ENCODE measurements at places on chromosomes 12 and 14. TPM values are rescaled to one million over a fixed set of nuclear protein-coding genes. Genes with fewer than 3 reads are reported as not detected.

- peak; percentile 85 for DNase-seq
These were observed 2.6 kb upstream of the KLRK1 start for GRCh38 chr12:10392394-10392930.

GRCh38 chr14:53571641-53572328 is 384.8 kb downstream of the BMP4 start:
- peak; percentile 47 for DNase-seq

- DNase-seq: no peak
These were observed 281.1 kb upstream of the AMIGO2 start for GRCh38 chr12:47360771-47361388.

Gene GLIPR1L1
- total RNA-seq: not detected

GRCh38 chr12:90030726-90031125 is 322.1 kb upstream of the ATP2B1 start:
- DNase-seq: no peak

DNA sequence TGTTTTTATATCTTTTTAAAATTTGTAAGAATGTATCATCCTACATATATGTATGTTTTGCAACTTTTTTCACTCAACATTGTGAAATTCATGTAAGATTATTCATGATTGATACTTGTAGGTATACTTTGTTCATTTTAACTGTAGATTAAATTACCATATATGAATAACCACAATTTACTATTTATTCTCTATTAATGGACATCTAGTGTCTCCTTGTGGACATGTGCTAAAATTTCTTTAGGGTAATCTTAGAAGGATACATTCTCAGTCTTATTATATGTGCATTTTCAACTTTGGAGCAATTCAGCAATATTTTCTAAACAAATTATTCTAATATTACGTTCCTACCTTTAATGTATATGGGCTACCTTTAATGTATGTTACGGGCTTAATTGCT is 192.4 kb downstream of the FUT8 start:
- no peak for DNase-seq

Gene PROX2
- total RNA-seq: not detected

DNA sequence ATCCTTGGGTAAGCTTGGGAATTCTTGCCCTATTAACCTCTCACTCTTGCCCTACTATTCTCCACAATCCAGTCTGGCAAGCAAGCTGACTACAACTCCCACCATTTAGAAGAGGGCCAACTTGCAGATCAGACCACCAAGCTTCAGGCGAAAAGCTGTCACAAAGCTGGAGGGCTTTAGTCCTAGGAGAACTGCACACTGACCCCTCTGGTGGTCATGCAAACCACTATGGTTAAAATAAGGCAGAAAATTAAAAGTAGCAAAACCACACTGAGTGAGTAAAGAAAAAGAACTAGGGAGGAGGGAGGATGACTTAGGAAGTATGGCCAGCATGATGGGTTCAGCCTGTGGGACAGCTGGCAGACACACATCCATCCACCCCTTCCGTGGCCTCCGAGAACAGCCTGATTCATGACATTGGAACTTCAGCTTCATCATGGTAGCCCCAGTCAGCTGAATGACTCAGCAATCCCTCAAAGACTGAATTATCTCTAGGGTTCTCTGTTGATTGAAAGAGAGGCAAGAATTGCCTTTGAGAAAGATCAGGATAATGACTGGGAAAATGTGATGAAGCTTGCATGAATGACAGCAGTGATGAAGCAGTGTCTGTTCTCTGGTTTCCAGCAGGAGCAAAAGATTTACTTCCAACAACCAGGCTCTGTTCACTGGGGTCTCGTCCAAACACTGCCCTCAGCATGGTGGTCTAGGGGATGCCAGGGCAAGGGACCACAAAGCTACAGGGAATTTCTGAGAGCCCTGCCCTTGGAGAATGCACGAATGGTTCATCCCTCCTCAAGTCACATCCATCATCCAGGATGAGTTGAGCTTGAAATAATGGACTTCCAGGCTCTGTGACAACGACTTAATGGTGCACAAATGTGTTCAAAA is 24.4 kb downstream of the PITPNM2 start:
- peak; percentile 74 for DNase-seq

DNA sequence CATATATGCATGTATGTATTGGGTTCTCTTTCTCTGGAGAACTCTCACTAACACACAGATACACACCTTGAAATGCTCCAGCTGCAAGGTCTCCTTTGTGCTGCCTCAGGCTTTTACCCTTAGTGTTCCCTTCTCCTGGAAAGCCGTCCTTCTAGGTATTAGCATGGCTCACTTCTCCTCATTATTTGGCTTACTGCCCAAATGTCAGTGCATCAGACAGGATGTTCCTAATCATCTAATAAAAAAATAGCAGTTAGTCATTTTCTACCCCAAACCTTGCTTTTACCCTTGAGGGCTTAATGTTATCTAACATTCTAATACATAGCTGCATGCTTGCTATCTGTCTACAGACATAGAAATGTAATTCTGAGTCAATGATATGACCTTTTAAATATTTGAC is 109.0 kb upstream of the SLC16A7 start:
- no peak for DNase-seq

- no peak for DNase-seq
These were observed 407.3 kb downstream of the SOX5 start for GRCh38 chr12:23542187-23542586.

Gene INTS13
- 70.8 TPM for total RNA-seq

DNA sequence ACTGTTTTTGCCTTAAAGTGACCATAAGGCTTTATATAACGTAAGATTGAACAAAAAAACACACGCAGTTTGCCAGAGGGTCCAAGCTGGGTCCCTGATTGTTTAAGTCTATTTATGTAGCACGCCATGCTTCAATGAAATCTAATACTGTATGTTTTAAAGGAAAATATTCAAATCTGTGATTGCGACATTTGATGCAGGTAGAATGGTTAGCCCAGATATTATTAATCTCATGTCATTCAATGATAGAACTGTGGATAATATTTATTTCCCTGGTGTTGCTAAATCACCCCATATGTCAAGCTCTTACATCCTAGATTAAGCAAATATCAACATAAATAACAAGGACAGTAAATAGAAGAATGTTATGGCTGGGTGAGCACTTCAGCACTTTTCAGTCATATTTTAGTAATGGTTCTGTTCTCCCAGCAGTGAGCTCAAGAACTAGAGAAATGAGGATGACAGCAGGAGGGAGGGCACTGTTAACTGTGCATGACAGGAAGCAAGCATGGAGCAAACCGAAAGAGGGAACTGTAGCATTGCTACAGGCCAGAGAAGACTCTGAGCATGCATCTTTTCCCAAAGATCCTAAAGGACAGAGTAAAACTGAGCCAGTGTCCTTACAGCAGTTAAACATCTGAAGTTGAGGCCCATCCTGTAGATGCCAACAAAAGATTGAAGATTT is 465.7 kb upstream of the MGAT4C start:
- no peak for DNase-seq

GRCh38 chr12:55933799-55934742 is 3.1 kb downstream of the DGKA start:
- no peak for DNase-seq

GRCh38 chr14:54942913-54943312 is 40.3 kb upstream of the GCH1 start:
- no peak for DNase-seq

- no peak for DNase-seq
These were observed 341.3 kb downstream of the SLC16A7 start for GRCh38 chr12:59937148-59937547.

Gene MRPL52
- total RNA-seq: 95.5 TPM

DNA sequence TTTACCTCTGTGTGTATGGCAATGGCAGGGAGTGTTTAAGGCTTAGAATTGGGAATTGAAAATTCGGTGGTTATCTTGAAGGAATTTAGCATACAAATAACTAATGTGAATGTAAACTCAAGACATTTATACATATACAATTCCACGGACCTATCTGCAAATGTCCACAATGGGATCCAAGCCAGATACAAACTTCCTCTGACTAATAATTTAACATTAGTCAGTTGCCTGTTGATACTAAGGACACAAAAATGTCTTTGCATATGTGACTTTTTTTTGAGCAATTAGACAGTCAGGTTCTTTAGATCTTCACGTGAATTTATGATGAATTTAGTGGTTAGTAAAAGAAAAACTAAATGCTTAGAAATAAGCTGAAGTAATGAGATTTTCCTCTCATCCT is 40.5 kb downstream of the ESR2 start:
- no peak for DNase-seq

Gene CLEC2D
- total RNA-seq: 2.1 TPM

- peak; percentile 17 for DNase-seq
These were observed 29.3 kb upstream of the KLRF1 start for GRCh38 chr12:9797722-9798619.

GRCh38 chr12:80239867-80240266 is 140.5 kb downstream of the OTOGL start:
- DNase-seq: no peak

Gene KRT6C
- total RNA-seq: not detected

GRCh38 chr14:60734465-60735242 is at the start of gene MNAT1:
Gene MNAT1 (plus strand): TSS chr14:60734761. CDS start chr14:60734863, 102 bp downstream.
- peak; percentile 89 for DNase-seq

Gene ARMH4
- total RNA-seq: 1.3 TPM

Gene REM2
- not detected for total RNA-seq

DNA sequence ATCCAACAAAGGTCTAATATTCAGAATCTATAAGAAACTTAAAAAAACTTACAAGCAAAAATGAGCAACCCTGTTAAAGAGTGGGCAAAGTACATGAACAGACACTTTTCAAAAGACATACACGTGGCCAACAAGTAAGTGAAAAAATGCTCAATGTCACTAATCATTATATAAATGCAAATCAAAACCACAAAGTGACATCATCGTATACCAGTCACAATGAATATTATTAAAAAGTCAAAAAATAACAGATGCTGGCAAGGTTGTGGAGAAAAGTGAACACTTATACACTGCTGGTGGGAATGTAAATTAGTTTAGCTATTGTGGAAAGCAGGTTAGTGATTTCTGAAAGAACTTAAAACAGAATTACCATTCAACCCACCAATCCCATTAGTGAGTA is 199.1 kb downstream of the SNAPC1 start:
- no peak for DNase-seq

Gene AKAP6
- total RNA-seq: 11.4 TPM

Gene ITGB7
- not detected for total RNA-seq

GRCh38 chr14:68679746-68680467 is 113.0 kb downstream of the ZFP36L1 start:
- no peak for DNase-seq

- no peak for DNase-seq
These were observed 57.8 kb upstream of the BCL11B start for GRCh38 chr14:99329711-99330315.

Gene KCNH3
- total RNA-seq: 0.12 TPM

- no peak for DNase-seq
These were observed 223.2 kb downstream of the RERGL start for GRCh38 chr12:17866802-17867201.

GRCh38 chr12:102430661-102431060 is 49.7 kb downstream of the IGF1 start:
- DNase-seq: no peak

DNA sequence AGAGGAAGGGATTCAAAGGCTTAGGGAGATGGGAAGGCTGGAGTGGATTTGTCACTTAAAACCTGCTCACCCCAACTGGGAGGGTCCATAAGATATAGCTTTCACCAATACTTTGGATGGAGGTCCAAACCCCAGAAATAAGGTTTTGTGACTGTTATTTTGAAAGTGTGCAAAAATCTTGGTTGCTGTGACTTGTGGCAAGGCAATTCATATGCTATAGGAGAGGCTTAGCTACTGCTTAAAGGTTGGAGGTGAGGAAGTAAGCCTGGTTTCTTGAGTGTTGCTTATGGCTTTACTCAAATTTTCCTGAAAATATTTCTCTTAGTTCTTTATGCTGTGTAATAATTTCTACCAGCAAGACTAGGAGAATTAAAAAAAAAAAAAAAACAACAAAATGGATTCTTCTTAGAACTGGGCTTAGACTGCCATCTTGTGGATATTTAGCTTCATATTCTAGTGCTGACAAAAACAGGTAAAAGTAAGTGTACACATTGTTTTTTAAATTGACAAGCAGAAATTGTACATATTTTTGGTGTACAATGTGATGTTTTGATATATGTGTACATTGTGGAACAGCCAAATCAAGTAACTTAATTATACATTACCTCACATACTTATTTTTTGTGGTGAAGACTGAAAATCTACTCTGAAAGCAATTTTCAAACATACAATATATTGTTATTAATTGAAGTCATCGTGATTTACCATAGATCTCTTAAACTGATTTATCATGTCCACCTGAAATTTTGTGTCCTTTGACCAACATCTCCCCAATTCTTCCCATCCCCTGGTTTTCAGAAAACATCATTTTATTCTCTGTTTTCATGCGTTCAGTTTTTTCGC is 23.0 kb downstream of the PDE6H start:
- peak; percentile 70 for DNase-seq

- DNase-seq: no peak
These were observed 6.3 kb downstream of the METAP2 start for GRCh38 chr12:95480230-95480629.

GRCh38 chr12:75275702-75276101 is 54.4 kb downstream of the CAPS2 start:
- no peak for DNase-seq

Gene GYS2
- total RNA-seq: 0.05 TPM

Gene MYO1A
- not detected for total RNA-seq

DNA sequence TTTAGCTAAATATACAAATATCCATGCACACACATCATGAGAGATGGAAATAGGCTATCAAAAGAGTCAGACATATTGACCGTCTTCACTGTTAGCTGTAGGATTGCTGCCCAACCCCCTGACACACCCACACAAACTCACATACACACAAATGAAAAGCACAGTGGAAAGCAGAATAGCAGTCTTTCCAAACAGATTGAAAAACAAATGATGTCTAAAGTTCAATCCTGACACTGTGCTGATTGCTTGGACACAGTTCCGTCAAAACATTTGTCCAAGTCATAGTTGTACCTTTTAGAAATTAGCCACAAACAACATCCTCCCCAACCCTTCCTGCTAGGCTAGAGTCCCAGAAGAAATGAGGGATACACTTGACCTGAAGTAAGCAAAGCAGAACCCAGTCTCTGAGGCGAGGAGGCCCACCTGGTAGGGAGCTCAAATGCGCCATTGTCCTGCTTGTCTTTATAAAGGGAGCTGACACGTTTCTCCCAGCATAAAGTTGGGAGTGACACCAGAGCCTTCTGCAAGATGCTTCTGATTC is at the start of gene PRH2:
PRH2 (plus strand) TSS at position 491 of the 541 bp plus-strand sequence; CDS start at position 529, 38 bp downstream.
- DNase-seq: no peak

Gene FSCB
- total RNA-seq: not detected

DNA sequence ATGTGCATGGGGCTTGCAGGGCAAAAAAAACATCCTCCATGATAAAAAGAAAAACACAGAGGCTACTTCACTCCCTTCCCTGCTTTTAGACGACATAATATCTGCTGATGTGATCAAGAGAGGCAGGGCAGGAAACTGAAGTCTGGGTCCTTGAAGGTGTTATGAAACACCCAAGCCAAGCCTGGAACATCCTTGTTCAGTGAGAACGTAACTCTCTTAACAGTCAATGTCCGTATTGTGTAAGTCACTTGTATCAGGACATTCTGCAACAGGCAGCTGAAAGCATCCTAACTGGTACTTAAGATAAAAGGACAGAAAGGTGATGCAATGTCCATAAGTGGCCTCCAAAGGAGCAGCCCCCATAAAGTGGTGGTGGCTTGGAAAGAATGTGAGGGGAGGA is 20.0 kb downstream of the KCNK10 start:
- DNase-seq: no peak

Gene PLEKHH1
- 0.30 TPM for total RNA-seq

GRCh38 chr12:123602651-123603195 is 824 bp downstream of the DDX55 start:
- DNase-seq: no peak

Gene TEX52
- not detected for total RNA-seq

Gene SYNE3
- 34.1 TPM for total RNA-seq

All from SJCRH30 (cell line).